ENCODE measurements at places on chromosomes 7 and 10.

DNA sequence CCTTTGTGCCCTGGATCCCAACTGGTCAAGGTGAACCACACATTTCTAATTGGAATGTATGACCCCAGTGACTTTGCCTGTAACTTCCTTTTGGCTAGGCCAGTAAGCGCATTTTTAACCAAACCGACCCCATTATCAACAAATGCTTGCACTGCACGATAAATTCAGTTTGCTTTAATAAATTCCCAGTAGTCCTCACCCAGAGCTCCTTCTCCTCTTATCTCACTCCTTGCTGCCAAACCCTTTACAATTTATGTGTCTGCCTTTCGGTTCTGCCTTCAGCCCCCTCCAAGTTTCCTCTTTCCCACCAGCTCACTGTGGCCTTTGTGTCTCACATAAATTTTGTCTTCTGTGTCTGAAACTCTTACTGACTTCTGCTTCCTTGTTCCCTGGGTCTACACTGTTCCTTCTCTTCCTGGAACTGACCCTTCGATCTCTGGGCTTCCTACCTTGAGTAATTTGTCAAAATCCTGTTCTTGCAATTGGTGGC lies 59.0 kb downstream of the TBXAS1 start:
- DNase-seq = no peak

GRCh38 chr7:130903358-130903974 lies 169.5 kb upstream of the KLF14 start:
- DNase-seq = no peak

GRCh38 chr10:70592746-70593512 lies 9.6 kb downstream of the PRF1 start:
- DNase-seq = no peak

- no peak for DNase-seq
These were observed 38.2 kb upstream of the GTF2I start for GRCh38 chr7:74619235-74619860.

DNA sequence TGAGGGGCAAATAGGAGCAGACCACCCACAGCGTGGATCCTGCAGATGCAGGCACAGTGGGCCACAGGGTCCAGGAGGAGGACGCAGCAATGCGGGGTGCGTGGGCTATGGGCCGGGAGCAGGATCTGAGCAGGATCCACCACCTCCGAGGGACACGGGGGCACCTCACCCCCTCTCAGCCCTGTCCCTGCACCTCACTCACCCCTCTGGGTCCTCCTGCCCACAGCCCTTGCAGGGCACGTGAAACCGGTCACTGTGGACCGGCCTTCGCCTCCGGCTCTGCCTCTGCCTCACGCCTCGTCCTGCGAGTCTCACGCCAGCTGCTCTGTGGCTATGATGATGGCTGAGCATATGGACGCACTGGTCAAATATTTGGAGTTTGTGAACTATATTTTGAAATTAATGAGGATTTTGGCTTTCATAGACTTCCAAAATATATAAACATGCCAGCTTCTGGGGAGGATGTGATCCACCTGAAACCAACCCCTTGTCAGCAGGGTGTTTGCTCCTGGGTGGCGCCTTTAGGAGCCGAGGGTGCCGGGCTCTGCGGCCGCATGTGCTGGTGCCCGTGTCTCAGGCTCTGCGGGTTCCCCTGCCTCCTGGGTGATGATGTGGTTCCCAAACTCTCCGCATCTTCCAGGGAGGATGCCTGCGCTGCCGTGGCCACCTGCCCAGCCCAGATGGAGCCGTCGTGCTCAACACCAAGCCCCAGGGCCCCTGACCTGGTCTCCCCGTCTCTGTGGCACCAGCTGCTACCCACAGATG lies 11.3 kb upstream of the ADGRA1 start:
- no peak for DNase-seq

DNA sequence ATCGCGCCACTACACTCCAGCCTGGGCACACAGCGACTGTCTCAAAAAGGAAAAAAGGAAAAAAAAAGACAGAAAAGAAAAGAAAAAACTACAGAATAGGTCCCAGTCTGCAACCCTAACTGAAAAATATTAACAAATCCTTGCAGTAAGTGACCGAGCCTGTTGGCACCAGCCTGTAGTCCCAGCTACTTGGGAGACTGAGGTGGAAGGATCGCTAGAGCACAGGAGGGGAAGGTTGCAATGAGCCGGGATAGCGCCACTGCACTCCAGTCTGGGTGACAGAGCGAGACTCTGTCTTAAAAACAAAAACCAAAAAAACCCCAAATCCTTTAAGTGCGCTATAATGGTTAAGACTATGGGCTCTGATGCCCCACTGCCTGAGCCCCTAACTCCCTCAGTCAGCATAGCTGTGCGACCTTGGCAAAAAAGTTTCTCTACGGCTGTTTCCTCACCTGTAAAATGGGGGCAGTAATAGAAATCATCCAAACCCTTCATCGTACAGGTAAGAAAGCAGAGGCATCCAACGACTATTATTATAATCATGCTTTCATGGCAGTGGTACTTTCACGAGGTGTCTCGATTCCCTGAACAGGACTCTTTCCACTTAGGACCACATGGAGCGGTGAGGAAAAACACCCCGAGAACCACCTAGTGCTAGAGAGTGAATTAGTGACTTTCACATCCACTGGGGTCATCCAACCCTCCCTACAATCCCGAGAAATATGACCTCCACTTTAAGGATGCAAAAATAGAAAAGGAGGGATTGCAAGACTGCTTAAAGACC lies 755 bp downstream of the TOMM7 start:
- DNase-seq = no peak

DNA sequence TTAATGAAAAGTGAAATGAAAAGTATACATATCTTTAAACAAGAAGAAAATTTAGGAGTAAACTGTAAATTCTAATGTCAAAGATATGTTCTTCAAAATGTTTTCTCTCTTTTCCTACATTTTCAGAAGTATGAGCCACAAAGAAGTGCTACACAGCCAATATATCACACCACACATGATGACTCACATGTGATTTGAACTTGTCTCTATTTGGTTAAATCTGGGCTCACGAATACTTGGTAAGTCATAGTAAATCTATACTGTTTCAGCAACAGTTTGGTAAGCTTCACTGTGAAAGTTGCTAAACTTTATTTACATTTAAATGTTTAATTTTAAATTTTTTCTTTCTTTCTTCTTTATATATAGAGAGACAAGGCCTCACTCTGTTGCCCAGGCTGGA lies 380.6 kb upstream of the IGFBP3 start:
- no peak for DNase-seq

- no peak for DNase-seq
These were observed 3.1 kb downstream of the PCOLCE start for GRCh38 chr7:100604976-100605911.

DNA sequence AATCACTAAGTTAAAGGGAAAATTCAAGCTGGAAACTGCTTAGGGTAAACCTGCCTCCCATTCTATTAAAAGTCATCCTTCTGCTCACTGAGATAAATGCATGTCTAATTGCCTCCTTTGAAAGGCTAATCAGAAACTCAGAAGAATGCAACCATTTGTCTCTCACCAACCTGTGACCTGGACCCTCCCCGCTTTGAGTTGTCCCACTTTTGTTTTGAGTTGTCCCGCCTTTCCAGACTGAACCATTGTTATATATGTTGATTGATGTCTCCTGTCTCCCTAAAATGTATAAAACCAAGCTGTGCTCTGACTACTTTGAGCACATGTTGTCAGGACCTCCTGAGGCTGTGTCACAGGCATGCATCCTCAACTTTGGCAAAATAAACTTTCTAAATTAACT lies 378.4 kb downstream of the KIF20B start:
- no peak for DNase-seq

DNA sequence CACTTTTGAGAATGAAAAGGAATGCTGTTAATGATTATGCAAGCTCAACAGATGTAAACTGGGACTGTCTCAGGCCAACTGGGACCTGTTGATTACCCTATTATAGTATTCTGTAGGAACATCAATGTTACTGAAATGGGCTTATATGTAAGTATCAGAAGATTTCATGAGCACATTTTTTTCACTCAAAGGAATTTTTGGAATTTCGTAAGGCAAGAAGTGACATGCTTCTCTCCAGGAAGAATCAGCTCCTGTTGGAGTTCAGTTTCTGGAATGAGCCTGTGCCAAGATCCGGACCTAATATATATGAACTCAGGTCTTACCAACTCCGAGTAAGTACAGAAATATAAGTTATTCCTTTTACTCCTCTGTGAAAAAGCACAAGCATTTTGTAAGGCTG lies 19.2 kb downstream of the NIPSNAP2 start:
- no peak for DNase-seq

DNA sequence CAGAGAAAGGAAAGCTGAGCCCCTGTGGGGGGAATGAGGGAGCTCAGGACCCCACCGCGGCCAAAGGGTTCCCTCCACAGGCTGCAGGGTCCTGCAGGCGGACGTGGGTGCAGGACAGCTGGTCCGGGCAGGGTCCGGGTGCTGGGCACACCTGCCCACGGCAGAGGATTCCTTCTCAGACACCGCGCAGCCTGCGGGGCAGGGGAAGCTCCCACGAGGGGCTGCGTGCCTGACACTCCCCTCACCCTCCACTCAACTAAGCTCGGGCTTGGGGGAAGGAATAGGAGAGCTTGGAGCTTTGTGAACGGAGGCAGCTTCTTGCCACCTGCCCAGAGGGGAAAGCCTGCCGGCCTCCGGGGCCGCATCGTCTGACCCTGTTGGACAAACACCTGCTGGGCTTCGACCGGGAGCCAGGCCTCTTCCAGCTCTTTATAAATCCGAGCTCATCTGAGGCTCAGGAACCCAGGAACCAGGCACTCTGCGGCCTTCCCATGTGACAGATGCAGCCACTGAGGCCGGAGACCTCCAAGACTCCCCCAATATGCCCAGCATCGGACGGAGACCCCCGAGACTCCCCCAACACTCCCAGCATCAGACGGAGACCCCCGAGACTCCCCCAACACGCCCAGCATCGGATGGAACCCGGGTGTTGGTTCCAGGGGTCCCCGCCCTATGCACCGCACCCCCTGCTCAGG lies 97.3 kb downstream of the PDGFA start:
- no peak for DNase-seq

- no peak for DNase-seq
These were observed 288.2 kb downstream of the IPMK start for GRCh38 chr10:57979491-57979890.

- no peak for DNase-seq
These were observed 69.3 kb upstream of the PARD3 start for GRCh38 chr10:34884272-34884952.

GRCh38 chr10:101778781-101779543 lies 3.0 kb upstream of the FGF8 start:
- DNase-seq = no peak

GRCh38 chr10:124939290-124939689 lies 2.6 kb upstream of the ZRANB1 start:
- no peak for DNase-seq

GRCh38 chr10:132986978-132987377 lies 44.6 kb upstream of the CFAP46 start:
- DNase-seq = no peak

GRCh38 chr10:3482200-3482993 lies 302.6 kb downstream of the KLF6 start:
- DNase-seq = peak; percentile 14

GRCh38 chr7:20030915-20031362 lies 186.2 kb downstream of the MACC1 start:
- no peak for DNase-seq

DNA sequence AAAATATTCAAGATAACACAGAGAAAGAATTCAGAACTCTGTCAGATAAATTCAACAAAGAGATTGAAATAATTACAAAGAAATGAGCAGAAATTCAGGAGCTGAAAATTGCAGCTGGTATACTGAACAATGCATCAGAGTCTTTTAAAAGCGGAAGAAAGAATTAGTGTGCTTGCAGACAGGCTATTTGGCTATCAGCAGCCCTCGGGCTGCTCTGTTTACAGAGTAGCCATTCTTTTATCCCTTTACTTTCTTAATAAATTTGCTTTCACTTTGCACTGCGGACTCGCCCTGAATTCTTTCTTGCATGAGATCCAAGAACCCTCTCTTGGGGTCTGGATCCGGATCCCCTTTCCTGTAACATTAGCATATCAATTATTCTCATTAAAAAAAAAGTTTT lies 1040.0 kb downstream of the SORCS3 start:
- no peak for DNase-seq

- DNase-seq = no peak
These were observed 8.0 kb upstream of the PWWP2B start for GRCh38 chr10:132388891-132389432.

DNA sequence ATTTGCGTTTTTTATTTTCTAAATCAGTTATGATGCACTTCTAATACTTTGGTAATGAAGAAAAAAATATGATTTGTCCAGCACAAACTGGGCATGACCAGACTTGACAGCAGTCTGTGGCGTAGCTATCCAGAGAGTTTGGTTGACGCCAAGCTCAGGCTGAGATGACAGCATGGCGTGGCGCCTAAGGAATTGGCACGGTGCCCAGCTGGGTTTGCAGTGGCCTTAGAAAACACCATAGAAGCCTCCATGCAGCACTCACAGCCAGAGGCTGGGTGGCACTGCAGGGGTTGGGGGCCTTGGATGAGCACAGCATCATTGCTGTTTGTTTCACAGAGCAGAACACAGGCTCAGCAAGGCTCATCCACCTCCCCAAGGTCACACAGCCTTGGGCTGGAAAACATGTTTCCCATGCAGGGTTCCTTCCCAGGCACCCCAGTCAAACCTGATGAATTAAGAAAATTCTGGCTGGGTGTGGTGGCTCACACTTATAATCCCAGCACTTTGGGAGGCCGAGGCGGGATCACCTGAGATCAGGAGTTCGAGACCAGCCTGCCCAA lies 88.9 kb downstream of the GTF2IRD1 start:
- no peak for DNase-seq

DNA sequence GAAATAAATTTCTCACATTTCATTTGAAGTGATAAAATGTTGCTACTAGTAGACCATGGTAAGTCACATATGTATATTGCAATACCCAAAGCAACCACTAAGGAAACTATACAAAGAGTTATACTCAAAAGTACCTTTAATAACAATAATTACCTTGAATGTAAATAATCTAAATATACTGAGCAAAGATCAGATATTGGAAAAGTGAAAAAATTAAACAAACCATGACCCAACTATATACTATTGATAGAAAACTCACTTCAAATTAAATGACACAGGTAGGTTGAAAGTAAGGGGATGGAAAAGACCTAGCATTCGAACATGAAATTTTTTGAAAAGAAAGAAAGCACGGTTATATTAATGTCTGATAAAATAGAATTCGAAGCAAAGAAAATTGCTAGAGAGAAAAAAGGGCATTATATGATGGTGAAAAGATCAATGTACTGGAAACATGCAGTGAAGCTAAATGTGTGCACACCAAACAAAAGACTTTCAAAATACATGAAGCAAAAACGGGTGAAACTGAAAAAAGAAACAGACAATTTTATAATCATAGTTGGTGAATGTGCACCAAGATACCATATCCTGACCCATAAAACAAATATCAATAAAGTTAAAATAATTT lies 29.1 kb downstream of the TFPI2 start:
- DNase-seq = no peak

DNA sequence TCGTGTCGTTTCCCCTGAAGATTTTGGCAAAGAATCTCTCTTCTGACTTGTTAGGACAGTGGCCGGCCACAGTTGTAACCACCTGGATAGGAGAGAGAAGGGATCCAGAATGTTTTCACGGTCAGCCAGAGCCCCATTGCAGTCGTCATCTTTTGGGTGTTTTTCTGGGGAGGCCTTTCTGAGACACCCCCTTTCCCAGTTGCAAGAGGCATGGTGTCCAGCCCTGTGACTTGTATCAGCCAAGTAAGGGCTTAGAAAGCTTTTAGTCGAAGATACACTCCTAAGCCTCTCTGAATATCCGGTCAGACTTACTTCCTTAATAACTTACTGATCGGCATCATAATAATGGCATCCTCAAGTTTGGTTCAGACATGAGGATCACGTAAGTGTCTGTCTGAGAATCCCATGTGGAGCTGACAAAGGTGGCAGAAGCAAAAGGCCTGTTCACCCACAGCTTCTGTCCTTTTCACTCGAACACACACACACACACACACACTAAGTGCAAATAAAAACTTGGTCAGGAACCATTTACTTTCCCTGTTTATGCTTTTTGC lies 435.7 kb upstream of the GALNT17 start:
- no peak for DNase-seq
